ENCODE measurements at places on chromosomes 3 and 15. TPM values are rescaled to one million over a fixed set of nuclear protein-coding genes. Genes with fewer than 3 reads are reported as not detected.

- no peak for DNase-seq
Measured at GRCh38 chr3:69320871-69321271, 65.0 kb downstream of the FRMD4B start.

The TXNRD3 gene
- 8.7 TPM for total RNA-seq

GRCh38 chr3:69439643-69440270 is 53.9 kb upstream of the FRMD4B start:
- DNase-seq: no peak

DNA sequence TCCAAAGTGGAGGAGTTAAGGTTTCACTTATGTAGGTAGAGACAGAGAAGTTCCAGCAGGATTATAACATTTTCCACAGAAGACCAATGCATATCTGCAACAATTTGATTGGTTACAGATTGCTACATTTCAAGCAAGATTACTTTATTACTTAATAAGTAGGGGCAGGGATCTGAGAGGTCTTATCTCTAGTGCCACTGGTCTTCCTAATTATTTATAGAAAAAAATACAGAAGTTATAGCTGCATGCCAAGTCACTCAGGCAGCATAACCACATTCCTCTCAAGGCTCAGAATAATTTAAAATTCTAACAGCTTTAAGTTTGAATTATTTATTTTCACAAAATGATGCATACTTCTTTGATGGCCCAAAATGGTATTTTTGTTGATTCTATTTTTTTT is 30.5 kb downstream of the RAD54L2 start:
- DNase-seq: no peak

GRCh38 chr3:69283496-69283895 is 102.4 kb downstream of the FRMD4B start:
- DNase-seq: no peak

GRCh38 chr3:101478980-101479379 is 34.0 kb downstream of the SENP7 start:
- no peak for DNase-seq

DNA sequence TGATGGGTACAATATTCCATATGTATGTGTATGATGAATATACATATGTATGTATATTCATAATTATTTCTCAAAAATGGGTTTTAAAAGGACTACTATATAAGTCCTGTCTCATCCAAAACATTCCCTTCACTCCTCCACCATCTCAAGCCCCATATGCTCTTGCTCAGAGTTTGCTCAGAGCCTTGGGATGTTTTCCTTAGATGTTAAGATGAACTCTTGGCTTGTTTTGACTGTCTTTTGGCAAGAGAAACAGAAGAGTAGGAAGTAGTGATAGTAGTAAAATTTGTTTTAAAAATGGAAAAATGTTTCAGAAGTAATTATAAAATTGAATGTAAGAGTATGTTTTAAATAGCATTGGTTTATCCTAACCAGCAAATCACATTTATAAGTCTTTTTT is 6.2 kb upstream of the EPHA3 start:
- DNase-seq: no peak

DNA sequence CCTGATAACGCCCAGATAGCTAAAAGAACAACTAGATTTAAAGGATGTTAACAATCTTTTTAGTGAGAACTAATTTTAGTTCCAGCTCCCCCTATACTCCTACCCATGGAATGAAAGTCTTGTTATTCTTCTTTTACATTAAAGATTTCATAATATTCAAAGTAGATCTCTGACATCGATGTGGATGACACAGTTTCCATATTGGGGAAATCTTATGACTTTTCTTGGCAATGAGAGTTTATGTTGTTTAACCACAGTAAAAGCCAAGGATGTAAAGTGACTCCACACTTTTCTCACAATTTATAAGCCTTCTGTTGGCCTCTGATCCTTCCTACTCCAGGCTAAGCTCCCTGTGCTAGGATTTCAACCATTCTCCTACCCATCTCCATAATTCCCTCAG is 332.6 kb upstream of the KCNMB2 start:
- no peak for DNase-seq

- peak; percentile 75 for DNase-seq
Measured at GRCh38 chr15:65791335-65792137, 557 bp downstream of the DENND4A start.

DNA sequence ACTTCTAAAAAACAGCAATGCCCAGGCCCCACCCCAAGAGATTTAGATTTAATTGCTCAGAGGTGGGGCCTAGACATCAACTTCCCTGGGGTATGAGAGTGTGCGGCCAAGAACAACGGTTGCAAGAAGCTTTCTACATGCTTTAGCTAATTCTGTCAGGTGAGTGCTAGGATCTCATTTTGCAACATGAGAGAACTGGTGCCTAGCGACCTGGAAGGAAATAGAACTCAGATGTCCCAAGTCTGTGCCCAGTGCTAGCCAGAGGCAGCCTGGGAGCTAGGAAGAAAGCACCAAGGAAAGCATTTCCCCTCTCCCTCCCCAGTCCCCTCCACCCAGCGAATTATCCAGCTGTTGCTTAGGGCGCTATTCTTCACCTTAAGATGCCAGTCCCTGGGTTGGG is 22.9 kb upstream of the HRH1 start:
- DNase-seq: no peak

DNA sequence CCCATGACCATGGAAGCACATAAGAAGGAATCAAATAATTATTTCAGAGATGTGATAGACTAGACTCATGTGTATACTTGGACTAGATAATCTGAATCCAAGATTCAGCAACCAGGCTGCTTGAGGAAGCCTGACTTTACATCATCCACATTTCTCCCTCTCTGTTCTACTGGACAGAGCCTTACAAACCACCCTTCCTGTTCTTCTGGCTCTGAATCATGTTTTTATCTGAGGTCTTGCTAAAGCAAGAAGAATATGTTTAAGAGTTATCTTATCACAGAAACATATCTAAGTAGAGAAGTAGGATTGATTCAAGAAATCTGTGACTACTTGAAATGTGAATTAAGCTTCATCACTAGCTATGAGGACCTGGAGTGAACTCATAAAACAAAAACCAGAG is 71.1 kb upstream of the SLC24A5 start:
- no peak for DNase-seq

The NKIRAS1 gene
- total RNA-seq: 11.1 TPM

DNA sequence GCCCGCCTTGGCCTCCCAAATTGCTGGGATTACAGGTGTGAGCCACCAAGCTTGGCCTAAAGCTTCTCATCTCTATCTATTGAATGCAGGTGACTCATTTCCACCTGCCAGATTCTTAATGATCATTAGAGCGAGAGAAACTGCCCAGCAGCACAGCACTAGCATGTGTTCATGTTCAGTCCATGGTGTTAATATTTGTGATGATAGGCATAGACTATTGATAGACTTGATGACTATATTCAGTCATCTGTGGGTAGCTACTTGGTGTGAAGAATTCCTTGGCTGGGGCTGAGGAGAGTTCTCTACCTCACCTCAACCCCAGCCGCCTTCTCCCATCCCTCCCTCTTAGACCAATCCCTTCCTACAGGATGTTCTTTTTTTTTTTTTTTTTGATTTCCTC is 60.0 kb downstream of the ST6GAL1 start:
- DNase-seq: no peak

GRCh38 chr3:196237203-196237602 is 20.9 kb downstream of the SLC51A start:
- no peak for DNase-seq

DNA sequence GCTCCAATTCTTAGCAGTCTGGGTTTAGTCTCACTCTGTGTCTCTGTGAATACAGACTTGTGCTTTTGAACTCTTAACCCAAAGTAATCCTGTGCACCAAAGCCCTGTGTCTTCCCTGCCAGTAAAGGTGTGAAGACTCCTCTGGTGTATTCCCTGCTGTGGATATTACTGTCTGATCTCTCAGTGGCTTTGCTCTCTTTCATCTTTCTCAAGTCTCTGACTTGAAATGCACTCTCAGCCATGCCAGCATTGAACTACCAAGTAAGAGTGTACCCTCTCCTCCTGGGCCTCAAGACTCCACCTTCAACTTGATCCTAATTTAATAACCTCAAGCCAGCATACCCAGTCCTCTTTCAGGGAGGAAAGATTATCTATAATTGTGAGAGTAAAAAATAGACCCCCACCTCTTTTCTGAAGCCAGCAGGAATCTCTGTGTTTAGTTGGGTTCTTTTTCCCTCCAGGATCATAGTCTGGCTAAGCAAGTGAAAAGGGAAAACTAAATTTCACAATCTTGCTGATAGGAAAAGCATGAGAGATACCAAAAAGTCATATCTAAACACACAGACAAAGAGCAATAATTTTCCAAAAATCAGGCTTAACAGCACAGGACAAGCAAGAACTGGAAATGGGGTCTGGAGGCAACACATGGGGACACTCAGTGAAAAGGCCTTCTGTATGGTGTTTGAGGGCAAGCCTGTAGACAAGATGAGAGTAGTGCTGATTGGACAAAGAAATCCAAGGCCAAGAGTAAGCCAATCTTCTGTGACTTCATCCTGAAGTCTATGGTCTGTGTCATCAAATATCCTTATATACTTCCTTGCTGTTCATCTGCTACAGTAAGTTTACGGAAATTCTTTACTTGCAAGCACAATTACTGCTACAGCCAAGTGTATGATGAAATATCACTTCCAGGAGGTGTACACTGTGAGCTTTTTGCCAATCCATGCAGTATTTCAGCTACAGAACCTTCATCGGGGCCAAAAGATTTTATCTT is 296.1 kb upstream of the TGFBR2 start:
- DNase-seq: no peak

GRCh38 chr15:92098869-92099268 is 245.4 kb downstream of the SLCO3A1 start:
- DNase-seq: no peak

The FETUB gene
- total RNA-seq: not detected

GRCh38 chr3:168121184-168122017 is 25.7 kb upstream of the GOLIM4 start:
- no peak for DNase-seq

GRCh38 chr3:150342896-150343467 is 65.1 kb upstream of the TSC22D2 start:
- DNase-seq: no peak

DNA sequence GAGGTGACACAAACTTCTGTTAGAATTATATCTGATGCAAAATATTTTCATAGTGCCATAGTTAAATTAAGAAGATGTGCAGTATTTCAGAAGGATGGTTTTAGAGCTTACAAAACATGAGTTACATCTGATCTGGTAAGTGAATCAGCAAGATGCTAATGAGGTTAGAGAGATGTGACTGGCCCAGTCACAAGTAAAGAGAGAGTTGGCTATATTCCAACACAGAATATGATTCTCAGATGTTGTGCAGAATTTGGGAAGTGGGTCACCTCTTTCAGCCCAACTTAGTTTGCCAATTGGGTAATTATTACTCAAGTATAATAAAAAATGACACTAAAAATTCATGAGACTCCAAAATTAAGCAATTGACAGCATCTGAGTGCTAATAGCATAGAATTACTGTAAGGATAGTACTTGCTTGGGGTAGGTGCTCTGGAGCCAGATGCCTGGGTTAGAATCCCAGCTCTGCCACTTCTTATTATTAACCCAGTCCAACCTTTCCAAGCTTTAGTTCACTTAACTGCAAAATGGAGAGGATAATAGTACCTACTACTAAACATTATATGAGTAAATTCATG is 30.8 kb downstream of the P2RY1 start:
- no peak for DNase-seq

GRCh38 chr3:26652164-26652563 is 29.6 kb downstream of the LRRC3B start:
- DNase-seq: no peak

The GOLGA8G gene
- not detected for total RNA-seq

- no peak for DNase-seq
Measured at GRCh38 chr3:13896473-13897154, 16.7 kb upstream of the WNT7A start.

GRCh38 chr3:33581666-33582065 is 136.4 kb downstream of the CLASP2 start:
- DNase-seq: no peak

DNA sequence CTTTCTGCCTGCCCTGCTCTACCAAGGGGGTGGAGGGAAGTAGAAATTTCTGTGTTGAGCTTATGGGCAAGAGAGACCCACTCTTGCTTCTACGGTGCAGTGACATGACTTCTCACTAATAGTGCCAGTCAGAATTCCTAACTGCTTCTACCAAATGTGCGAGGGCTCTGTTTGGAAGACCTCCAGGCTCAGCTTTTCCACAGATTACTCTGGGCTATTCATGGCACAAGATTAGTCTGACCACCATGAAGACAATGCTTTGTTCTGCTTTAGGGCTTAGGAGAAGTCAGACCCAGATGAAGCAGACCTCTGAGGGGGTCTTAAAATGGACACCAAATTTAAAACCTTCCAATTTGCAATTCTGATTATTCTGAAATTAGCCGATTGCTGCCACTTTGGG is 195.9 kb upstream of the TBC1D5 start:
- no peak for DNase-seq

DNA sequence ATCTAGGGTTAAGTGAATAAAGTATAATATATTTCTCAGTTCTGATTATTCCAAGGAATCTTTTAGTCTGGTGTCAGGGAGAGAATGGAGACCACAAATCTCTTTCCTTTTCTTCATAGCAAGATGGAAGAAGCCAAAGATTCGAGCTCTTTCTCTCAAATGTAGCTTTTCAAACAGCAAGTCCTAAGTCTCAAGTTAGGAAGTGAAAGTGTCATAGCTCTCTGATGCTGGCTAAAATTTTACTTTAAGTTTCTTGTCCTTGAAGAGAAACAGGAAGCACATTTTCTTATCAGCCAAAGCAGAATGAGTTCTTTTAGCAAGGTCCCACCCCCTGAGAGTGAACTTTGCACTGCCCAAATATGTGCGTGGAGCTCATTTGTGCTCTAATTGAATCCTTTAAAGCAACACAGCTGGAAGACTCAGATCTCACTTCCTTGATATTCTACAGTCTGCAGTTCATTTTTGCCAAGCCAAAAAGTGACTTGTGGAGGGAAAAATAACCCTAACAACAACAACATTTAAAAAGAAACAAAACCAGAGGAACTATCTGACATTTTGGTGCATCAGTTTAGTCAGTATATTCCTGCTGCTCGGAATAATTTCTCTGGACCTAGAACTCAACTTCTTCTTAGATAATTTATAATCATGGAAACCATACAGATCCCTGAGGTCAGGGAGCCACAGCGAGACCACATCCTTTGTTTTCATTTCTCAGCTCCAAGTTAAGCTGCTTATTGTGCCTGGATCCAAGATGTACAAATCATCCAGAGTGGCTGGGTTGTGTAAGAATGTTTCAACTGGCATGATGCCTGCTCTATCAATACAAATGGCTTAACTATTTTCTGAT is 238.7 kb upstream of the P2RY1 start:
- DNase-seq: no peak

- DNase-seq: no peak
Measured at GRCh38 chr3:138338811-138339210, 9.2 kb upstream of the NME9 start.

GRCh38 chr15:25863111-25863967 is at the start of gene ATP10A:
TSS of gene ATP10A (minus strand) at chr15:25863327. CDS start at chr15:25863096, 231 bp downstream.
- DNase-seq: peak; percentile 62
